Gastroesophageal sphincter (tissue), 4 donors: ENCODE measurements at places on chromosomes 3 and 15.

- ATAC-seq, result no peak
These were observed 22.0 kb downstream of the SLC7A14 start for GRCh38 chr3:170563712-170564423.

GRCh38 chr3:194342861-194343560, 8.1 kb downstream of the CPN2 start:
- ATAC-seq, result no peak

GRCh38 chr3:123779655-123780231, 104.4 kb downstream of the MYLK start:
- ATAC-seq, result no peak

GRCh38 chr15:52124270-52124880, 11.8 kb upstream of the BCL2L10 start:
- no peak for ATAC-seq
